ENCODE measurements at places on chromosomes 2 and 18.

- no peak for DNase-seq
Measured at GRCh38 chr2:241007880-241008710, 9.7 kb downstream of the SNED1 start.

- DNase-seq = no peak
Measured at GRCh38 chr18:34126121-34126520, 98.6 kb downstream of the NOL4 start.

DNA sequence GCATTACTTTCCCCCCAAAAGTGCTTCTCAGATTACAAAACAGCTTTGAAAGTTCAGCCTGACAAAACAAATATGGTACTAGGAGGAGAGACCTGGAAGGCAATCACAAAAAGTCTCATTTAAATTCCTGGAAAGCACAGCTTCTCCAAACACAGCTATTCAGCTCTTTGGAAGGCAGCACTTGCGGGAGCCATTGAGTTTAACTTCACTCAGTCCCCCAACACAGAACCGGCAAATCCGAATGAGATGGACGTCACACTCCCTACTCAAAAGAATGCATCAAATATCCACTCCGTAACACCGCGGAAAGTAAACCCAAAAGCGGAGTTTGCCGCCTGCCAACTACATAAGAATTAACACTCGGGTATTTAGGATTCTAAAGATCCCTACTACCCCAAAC is 638 bp downstream of the ST6GAL2 start:
- DNase-seq = no peak

DNA sequence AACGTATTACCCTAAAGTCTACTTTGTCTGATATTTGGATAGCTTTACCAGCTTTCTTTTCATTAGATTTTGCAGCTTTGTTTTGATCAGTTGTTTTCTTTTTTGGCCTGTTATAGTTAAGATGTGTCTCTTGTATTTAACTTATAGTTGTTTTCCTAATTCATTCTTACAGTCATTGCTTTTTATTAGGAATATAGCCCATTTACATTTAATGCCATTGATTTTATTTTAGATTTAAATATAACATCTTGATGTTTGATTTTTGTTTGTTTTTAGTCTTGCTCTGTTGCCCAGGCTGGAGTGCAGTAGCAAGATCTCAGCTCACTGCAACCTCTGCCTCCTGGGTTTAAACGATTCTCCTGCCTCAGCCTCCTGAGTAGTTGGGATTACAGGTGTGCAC is 215.9 kb upstream of the HDAC4 start:
- no peak for DNase-seq

DNA sequence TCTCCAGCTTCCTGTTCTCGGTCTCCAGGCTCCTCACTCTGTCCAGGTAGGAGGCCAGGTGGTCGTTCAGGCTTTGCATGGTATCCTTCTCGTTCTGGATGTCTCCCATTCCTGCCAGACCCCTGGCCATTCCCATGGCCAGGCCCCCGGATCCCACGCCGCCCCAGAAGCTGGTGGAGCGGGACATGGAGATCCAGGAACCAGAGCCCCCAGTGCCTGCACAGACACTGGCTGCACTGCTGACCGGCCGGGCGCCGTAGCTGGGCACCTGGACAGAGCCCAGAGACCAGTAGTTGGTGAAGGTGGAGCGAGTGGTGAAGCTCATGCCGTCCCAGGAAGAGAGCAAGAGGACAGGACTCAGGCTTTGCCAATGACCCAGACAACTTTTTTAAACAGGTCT is 129.1 kb upstream of the WDR75 start:
- no peak for DNase-seq
